ENCODE measurements at places on chromosomes 2 and 18.
A peak's percentile ranks its signal among the peaks of the same experiment; 100 is the strongest.

GRCh38 chr2:74428675-74429074 is 7.1 kb downstream of the WDR54 start:
- DNase-seq, result no peak

GRCh38 chr2:95530734-95531133 is 46.2 kb upstream of the TRIM43B start:
- no peak for DNase-seq

DNA sequence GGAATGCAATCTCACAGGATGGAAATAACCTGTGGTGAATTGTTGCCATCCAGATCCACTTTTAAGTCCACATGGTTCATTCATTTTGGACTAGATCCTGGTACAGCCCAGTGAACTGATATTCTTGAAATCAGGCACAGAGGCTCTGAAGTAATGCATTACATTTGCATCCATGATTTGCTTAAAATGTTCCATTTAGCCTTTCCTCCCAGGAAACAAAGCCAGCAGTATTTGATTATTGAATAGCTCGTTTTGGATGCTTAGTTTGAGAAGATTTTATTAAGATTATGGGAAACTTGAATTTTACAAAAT is 995.8 kb upstream of the CDH2 start:
- no peak for DNase-seq

DNA sequence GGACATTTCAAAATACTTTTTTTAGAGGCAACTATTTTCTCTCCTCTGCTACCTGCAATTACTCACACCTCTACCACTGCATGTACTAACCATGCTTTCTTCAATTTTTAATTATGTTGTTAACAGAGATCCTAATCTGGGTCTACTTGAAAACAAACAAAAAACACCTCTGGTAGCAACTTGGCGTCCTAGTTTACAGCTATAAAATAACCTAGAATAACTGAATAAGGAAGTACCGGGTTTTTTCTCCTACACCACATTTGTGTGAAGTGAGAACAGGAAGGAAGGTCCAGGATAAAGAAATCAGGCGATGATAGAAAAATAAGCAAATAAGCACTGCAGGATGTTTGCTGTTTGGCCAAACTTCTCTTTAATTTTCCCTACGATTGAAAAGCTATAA is 633.5 kb downstream of the LRP1B start:
- DNase-seq, result no peak

- DNase-seq, result no peak
These were observed 158.4 kb downstream of the ATP9B start for GRCh38 chr18:79227621-79228020.

DNA sequence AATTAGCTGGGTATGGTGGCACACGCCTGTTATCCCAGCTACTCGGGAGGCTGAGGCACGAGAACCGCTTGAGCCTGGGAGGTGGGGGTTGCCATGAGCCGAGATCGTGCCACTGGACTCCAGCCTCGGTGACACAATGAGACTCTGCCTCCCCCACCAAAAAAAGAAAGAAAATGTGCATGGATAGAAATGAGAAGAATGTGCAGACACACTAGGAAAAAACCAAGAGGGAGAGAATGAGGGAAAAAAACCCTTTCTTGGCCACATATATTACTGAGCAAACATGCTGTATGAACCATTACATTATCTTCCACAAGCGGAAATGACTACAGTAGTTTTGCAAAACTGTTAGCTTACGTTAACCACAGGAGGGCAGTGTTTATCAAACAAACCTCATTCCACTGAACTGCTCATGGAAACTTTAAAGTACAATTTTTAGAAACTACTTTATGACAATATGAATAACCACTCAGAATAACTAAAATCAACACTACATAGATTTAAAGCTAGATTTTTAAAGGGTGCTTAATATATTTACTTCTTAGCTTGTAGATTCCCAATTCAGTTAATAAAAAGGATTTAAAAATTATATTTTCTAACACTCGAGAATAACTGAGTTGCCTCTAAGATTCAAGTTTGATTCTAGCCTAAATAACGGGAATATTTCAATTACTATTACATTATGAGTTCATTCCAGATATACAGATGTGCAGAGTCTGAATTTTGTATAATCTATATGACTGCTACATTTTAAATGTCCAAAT is 26.4 kb downstream of the ASXL2 start:
- peak; percentile 13 for DNase-seq

DNA sequence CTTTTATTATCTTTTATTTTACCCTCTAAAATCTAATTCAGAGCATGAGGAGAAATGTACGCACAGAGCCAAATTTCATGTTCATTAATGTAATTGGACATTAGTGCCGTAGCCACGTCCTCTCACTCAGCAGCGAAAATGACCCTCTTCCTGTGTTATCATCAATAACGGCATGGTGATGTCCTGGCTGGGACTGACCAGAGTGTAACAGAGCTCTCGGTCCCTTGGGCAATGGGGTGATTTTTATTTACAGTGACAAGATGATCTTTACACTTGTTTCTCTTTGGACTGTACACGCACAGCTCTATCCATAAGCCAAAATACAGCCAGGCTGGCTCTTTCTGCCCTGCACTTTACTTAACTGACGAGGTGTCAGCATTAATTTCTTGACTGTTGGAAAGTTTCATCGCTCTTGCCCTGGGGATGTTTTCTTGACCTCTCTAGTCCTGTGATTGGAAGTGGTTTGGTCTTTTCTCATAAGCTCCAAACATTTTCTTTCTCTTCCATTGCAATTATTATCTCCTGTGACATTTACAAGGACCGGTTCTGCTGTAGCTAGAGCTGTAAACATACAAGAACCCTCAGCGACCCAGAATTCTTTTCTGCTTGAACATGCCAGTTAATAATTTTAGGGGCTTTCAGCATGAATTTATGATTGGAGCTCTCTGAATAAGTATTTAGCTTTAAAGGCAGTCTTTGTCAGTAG is 308.0 kb upstream of the PIK3C3 start:
- no peak for DNase-seq

GRCh38 chr2:170822290-170823087 is 5.8 kb downstream of the GAD1 start:
- no peak for DNase-seq

GRCh38 chr2:219289537-219290361 is 10.6 kb downstream of the DNAJB2 start:
- DNase-seq, result no peak

- DNase-seq, result no peak
These were observed 70.1 kb downstream of the PLEKHA3 start for GRCh38 chr2:178550352-178550751.

DNA sequence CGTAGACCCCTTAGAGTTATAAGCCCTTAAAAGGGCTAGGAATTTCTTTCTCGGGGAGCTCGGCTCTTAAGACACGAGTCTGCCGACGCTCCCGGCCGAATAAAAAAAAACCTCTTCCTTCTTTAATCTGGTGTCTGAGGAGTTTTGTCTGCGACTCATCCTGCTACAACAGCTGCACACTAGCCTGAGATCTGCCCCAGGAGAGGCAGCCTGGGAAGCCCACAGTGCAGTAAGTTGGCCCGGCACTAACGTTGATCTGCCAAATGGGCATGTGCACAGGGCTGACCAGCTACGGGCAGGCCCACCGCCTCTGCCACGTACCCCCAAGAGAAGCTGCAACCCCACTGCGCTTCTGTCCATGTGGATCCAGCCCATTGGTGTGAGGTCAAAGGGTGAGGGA is 8.4 kb upstream of the LIMS2 start:
- DNase-seq, result no peak

GRCh38 chr2:30372826-30373225 is 74.2 kb upstream of the LCLAT1 start:
- no peak for DNase-seq

Measured in stimulated activated CD4-positive, alpha-beta T cell treated with anti-CD3 and anti-CD28 coated beads, TNF-alpha, amount 100 ng/mL, for 1 hour (primary cell).